ENCODE measurements at places on chromosomes 2 and 18.

- no peaks in the 10 kb centered on the region for H3K4me1 ChIP-seq
- peak overlapping the region; percentile 40 for H3K4me3 ChIP-seq
- H3K27me3 ChIP-seq: no peaks in the 10 kb centered on the region
- DNase-seq: no peak
Measured at GRCh38 chr18:76801567-76802505, 20.5 kb upstream of the ZNF236 start.

DNA sequence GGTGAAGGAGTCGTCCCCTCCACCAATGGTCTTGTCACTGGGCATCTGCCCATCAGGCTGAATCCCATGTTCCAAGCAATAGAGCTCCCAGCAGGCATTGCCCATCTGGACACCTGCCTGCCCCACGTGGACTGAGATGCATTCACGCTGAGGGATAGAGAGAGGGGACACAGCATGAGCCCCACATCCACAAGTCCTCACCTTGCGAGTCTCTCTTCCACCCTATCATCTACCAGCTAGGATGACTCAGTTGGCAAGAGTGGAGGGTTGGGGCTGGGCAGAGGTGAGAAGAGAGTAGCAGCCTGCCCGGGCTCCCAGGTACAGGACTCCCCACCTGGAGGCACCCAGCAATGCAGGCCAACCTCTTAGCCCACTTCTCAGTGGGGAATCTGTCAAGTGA, 959 bp upstream of the TUBA4B start:
- no peak overlapping the region for H3K4me3 ChIP-seq
- no peak overlapping the region for H3K27ac ChIP-seq
- peaks cover 31% of the 10 kb centered on the region for H3K4me1 ChIP-seq
- H3K36me3 ChIP-seq: no peaks in the 10 kb centered on the region
- DNase-seq: no peak
- H3K27me3 ChIP-seq: no peaks in the 10 kb centered on the region

- no peaks in the 10 kb centered on the region for H3K36me3 ChIP-seq
- no peaks in the 10 kb centered on the region for H3K27me3 ChIP-seq
- no peak overlapping the region for H3K27ac ChIP-seq
- no peak for DNase-seq
- H3K4me3 ChIP-seq: no peak overlapping the region
Measured at GRCh38 chr2:146240391-146240790, 1604.4 kb upstream of the ACVR2A start.

DNA sequence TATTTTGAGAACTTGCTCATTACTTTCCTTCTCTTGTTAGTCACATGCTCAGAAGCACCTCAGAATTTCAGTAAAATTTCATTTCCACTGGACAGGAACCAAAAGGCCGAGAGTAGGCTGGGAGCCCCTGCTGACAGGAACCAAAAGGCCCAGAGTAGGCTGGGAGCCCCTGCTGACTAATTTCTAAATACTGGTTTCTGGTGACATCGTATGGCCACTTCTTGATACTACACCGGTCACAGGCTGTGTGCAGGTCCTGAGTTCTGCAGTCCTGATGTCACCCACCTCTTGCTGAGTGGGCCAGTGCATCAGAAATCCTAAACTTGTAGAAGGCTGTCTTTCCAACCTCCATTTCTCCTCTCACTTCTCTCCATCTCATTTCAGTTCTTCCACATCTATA, 17.7 kb upstream of the EN1 start:
- H3K4me1 ChIP-seq: no peaks in the 10 kb centered on the region
- H3K4me3 ChIP-seq: no peak overlapping the region
- no peaks in the 10 kb centered on the region for H3K27me3 ChIP-seq
- no peaks in the 10 kb centered on the region for H3K36me3 ChIP-seq
- no peak for DNase-seq
- H3K27ac ChIP-seq: no peak overlapping the region

GRCh38 chr18:65768120-65768778, 17.4 kb downstream of the CDH7 start:
- H3K4me1 ChIP-seq: 0 out of 2 replicates have a peak, but pooled peaks cover 4% of the 10 kb centered on the region
- no peak overlapping the region for H3K4me3 ChIP-seq
- peak; percentile 34 for DNase-seq

GRCh38 chr18:51490860-51491259, 293.4 kb upstream of the MEX3C start:
- no peak for DNase-seq
- no peak overlapping the region for H3K4me3 ChIP-seq
- no peaks in the 10 kb centered on the region for H3K27me3 ChIP-seq
- H3K4me1 ChIP-seq: no peaks in the 10 kb centered on the region
- no peak overlapping the region for H3K27ac ChIP-seq
- no peaks in the 10 kb centered on the region for H3K36me3 ChIP-seq

GRCh38 chr2:134491771-134492441, 226.9 kb downstream of the TMEM163 start:
- H3K27ac ChIP-seq: no peak overlapping the region
- H3K4me3 ChIP-seq: no peak overlapping the region
- no peaks in the 10 kb centered on the region for H3K4me1 ChIP-seq
- H3K36me3 ChIP-seq: no peaks in the 10 kb centered on the region
- H3K27me3 ChIP-seq: no peaks in the 10 kb centered on the region
- DNase-seq: peak; percentile 17

- H3K27me3 ChIP-seq: no peaks in the 10 kb centered on the region
- DNase-seq: no peak
- H3K4me1 ChIP-seq: no peaks in the 10 kb centered on the region
- no peak overlapping the region for H3K27ac ChIP-seq
- H3K36me3 ChIP-seq: no peaks in the 10 kb centered on the region
Measured at GRCh38 chr2:224444021-224444420, 42.1 kb upstream of the FAM124B start.

- H3K4me3 ChIP-seq: no peak overlapping the region
- H3K27me3 ChIP-seq: no peaks in the 10 kb centered on the region
- H3K4me1 ChIP-seq: no peaks in the 10 kb centered on the region
- H3K27ac ChIP-seq: no peak overlapping the region
- no peak for DNase-seq
Measured at GRCh38 chr18:50170004-50170403, 24.9 kb downstream of the MYO5B start.

- H3K36me3 ChIP-seq: no peaks in the 10 kb centered on the region
- no peak for DNase-seq
- H3K27me3 ChIP-seq: no peaks in the 10 kb centered on the region
Measured at GRCh38 chr2:160459538-160460332, 33.9 kb downstream of the RBMS1 start.

GRCh38 chr2:12685145-12685544, 31.6 kb upstream of the TRIB2 start:
- H3K27me3 ChIP-seq: no peaks in the 10 kb centered on the region
- no peaks in the 10 kb centered on the region for H3K36me3 ChIP-seq
- no peak overlapping the region for H3K4me3 ChIP-seq
- DNase-seq: no peak
- H3K27ac ChIP-seq: no peak overlapping the region
- H3K4me1 ChIP-seq: no peaks in the 10 kb centered on the region

- H3K27ac ChIP-seq: no peak overlapping the region
- H3K36me3 ChIP-seq: no peaks in the 10 kb centered on the region
- H3K27me3 ChIP-seq: no peaks in the 10 kb centered on the region
- H3K4me3 ChIP-seq: no peak overlapping the region
- H3K4me1 ChIP-seq: no peaks in the 10 kb centered on the region
- no peak for DNase-seq
Measured at GRCh38 chr18:35683021-35683420, 101.5 kb downstream of the GALNT1 start.

DNA sequence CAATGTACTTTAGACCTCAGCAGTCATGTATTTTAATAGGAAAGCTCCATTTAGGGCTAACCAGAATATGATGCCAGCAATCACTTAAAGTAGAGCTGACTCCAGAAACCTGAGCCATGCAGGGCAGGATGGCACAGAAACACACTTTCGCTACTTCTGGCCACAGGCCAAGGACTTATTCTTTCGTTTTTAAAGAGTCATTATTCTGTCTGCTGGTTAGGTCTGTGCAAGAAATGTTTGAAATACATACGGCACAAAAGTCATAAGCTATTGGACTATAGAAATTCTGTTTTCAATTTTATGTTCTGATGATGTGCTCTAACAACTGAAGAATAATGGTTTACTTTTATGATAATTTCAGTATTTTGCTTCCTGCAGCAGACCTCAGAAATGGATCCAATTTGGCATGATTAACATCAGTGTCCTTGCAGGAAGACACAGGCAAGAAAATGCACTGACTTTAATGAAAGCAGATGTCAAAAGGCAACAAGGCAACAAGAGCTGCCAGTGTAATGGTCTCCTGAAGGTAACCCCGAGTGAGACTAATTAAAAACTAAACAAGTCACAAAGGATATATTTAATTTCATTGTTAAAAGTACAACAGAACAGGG, 114.4 kb upstream of the CHRNA1 start:
- no peak for DNase-seq
- no peak overlapping the region for H3K4me3 ChIP-seq
- no peak overlapping the region for H3K27ac ChIP-seq
- H3K36me3 ChIP-seq: no peaks in the 10 kb centered on the region
- H3K27me3 ChIP-seq: no peaks in the 10 kb centered on the region

DNA sequence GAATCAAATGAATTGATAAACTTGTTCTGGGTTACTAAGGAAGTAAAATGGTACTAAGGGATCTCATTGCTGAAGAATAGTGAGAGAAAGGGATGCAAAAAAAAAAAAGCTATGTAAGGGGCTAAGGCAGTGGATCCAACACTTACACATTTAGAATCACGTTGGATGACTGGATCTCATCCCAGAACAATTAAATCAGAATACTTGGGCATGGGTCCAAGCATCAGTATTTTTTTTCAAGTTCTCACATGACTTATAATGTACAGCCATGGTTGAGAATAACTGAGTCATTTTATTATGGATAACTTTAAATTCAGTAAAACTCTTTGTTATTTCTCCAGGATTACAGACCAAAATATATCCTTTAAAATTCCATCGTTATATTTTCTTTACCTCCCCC, 8.5 kb downstream of the DSC1 start:
- H3K27me3 ChIP-seq: no peaks in the 10 kb centered on the region
- H3K36me3 ChIP-seq: no peaks in the 10 kb centered on the region
- H3K27ac ChIP-seq: no peak overlapping the region
- H3K4me3 ChIP-seq: no peak overlapping the region
- H3K4me1 ChIP-seq: peaks cover 5% of the 10 kb centered on the region

DNA sequence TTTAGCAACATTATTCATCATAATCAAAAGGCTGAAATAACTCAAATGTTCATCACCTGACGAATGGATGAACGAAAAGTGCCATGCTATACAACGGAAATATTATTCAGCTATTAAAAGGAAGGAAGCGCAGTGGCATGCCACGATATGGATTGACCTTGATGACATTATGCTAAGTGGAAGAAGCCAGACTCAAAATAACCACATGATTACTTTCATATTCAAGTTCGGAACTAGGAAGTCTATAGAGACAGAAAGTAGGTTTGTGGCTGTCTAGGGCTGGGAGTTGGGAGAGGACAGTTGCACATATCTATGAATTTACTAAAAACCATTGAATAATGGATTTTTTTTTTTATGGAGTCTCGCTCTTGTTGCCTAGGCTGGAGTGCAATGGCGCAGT, 13.4 kb upstream of the PDIA6 start:
- no peak for DNase-seq
- H3K4me3 ChIP-seq: no peak overlapping the region
- no peaks in the 10 kb centered on the region for H3K36me3 ChIP-seq
- H3K4me1 ChIP-seq: no peaks in the 10 kb centered on the region
- H3K27me3 ChIP-seq: no peaks in the 10 kb centered on the region

DNA sequence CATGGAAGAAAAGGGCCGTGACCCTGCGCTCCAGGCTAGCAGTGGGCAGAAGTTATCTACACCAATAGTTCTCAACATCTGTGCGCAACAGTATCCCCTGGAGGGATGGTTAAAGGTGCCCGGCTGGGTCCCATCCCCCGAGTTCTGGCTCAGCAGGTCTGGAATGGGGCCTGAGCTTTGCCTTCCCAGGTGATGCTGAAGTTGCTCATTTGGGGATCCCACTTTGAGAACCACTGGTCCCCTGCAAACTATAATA, 31.1 kb downstream of the DNMT3A start:
- H3K27me3 ChIP-seq: no peaks in the 10 kb centered on the region
- H3K4me3 ChIP-seq: no peak overlapping the region
- 0 out of 2 replicates have a peak, but pooled peaks cover 3% of the 10 kb centered on the region for H3K4me1 ChIP-seq

DNA sequence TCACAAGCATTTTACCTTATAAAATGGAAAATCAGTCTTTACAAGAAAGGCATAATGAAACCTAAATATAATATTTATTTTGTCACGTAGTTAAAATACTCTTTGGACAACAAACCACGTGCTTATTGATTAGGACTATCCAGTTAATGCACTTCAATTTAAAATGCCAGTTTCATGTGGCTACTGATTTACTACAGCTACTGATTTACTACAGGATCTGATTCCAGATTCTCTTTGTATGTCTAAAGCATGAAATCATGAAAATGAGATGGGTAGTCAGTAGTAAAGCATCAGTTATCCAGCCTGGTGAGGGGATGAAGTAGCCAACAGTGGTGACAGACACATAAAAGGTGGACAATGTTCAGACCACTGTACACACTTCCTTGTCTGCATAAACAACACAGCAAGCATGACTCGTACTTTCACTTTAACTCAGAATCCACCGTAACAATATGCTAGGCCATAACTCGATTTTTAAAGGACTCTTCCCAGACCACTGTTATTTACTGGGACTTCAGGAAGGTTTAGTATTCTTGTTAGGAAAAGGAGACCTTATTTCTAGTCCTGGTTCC, 24.9 kb downstream of the ACAA2 start:
- H3K27ac ChIP-seq: no peak overlapping the region
- no peaks in the 10 kb centered on the region for H3K36me3 ChIP-seq
- H3K4me3 ChIP-seq: no peak overlapping the region
- no peak for DNase-seq
- no peaks in the 10 kb centered on the region for H3K4me1 ChIP-seq

- DNase-seq: no peak
- H3K36me3 ChIP-seq: no peaks in the 10 kb centered on the region
- no peak overlapping the region for H3K27ac ChIP-seq
- H3K4me3 ChIP-seq: peak overlapping the region; percentile 64
- no peaks in the 10 kb centered on the region for H3K4me1 ChIP-seq
- no peaks in the 10 kb centered on the region for H3K27me3 ChIP-seq
Measured at GRCh38 chr18:35376393-35376741, 770 bp downstream of the ZNF396 start.

GRCh38 chr2:119873350-119874315, 113.9 kb downstream of the PTPN4 start:
- H3K27me3 ChIP-seq: no peaks in the 10 kb centered on the region
- H3K27ac ChIP-seq: no peak overlapping the region
- H3K4me3 ChIP-seq: no peak overlapping the region
- H3K4me1 ChIP-seq: no peaks in the 10 kb centered on the region

DNA sequence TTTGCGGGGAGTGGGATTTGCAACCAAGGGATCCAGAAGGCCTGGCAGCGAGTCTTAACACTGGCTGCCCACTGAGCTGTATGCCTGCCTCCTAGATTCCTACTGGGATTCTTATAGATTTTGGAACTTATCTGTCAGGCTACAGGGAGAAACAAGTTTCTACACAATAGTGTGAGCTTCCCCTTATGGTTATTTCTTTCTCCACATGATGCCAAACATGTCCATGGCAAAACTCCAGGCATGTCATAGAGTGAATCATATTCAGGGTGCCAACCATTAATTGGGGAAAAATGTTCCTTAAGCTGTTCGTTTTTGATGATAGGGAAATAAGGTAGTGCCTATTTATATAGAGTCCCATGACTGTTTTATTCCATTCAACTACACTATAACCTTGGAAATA, 1185.2 kb upstream of the CELF4 start:
- no peaks in the 10 kb centered on the region for H3K36me3 ChIP-seq
- no peak overlapping the region for H3K27ac ChIP-seq

- no peak overlapping the region for H3K27ac ChIP-seq
- no peaks in the 10 kb centered on the region for H3K4me1 ChIP-seq
- H3K4me3 ChIP-seq: no peak overlapping the region
- DNase-seq: no peak
Measured at GRCh38 chr2:236862961-236863728, 222.5 kb upstream of the COPS8 start.

- no peaks in the 10 kb centered on the region for H3K36me3 ChIP-seq
- H3K4me3 ChIP-seq: no peak overlapping the region
- no peaks in the 10 kb centered on the region for H3K27me3 ChIP-seq
Measured at GRCh38 chr2:217851191-217852020, 151.4 kb downstream of the TNS1 start.
